ENCODE measurements at places on chromosomes 1 and 21. TPM values are rescaled to one million over a fixed set of nuclear protein-coding genes. Genes with fewer than 3 reads are reported as not detected.

The IL19 gene
- not detected for total RNA-seq

The SLC45A1 gene
- total RNA-seq = 0.98 TPM

The RHOC gene
- 479 TPM for total RNA-seq

The MOV10 gene
- total RNA-seq = 33.2 TPM

The KRTAP10-2 gene
- total RNA-seq = not detected

The TFF2 gene
- total RNA-seq = not detected

The CFAP107 gene
- total RNA-seq = not detected

The SGIP1 gene
- 25.2 TPM for total RNA-seq

The OR2T33 gene
- total RNA-seq = not detected

The SEMA6C gene
- 2.2 TPM for total RNA-seq

The RIMS3 gene
- total RNA-seq = 0.43 TPM

The ZYG11A gene
- under 0.01 TPM for total RNA-seq

The TAF12 gene
- total RNA-seq = 25.0 TPM

The EPHA2 gene
- 65.6 TPM for total RNA-seq

The MASP2 gene
- total RNA-seq = not detected

The FAM177B gene
- not detected for total RNA-seq

The CA6 gene
- 0.11 TPM for total RNA-seq

The C1orf74 gene
- total RNA-seq = 2.0 TPM

The HSPB7 gene
- total RNA-seq = not detected

The HRNR gene
- not detected for total RNA-seq

The CD5L gene
- total RNA-seq = not detected

The NDUFS5 gene
- 427 TPM for total RNA-seq

The CPT2 gene
- 9.2 TPM for total RNA-seq

The FMO4 gene
- total RNA-seq = 2.0 TPM

The GNG4 gene
- total RNA-seq = 0.43 TPM

The MYBPH gene
- not detected for total RNA-seq

The MAEL gene
- total RNA-seq = not detected

The RORC gene
- total RNA-seq = not detected

The GRHL3 gene
- total RNA-seq = not detected

The GBP1 gene
- 3.4 TPM for total RNA-seq

The PCP4 gene
- not detected for total RNA-seq

The LIN28A gene
- total RNA-seq = not detected

The TPTE gene
- not detected for total RNA-seq

The FBXO44 gene
- total RNA-seq = 7.0 TPM

The SRM gene
- total RNA-seq = 5.4 TPM

The GPR25 gene
- not detected for total RNA-seq

The MSH4 gene
- total RNA-seq = 0.17 TPM
